Cerebellar cortex (tissue), 1 donor: ENCODE measurements at places on chromosomes 16 and 17.

DNA sequence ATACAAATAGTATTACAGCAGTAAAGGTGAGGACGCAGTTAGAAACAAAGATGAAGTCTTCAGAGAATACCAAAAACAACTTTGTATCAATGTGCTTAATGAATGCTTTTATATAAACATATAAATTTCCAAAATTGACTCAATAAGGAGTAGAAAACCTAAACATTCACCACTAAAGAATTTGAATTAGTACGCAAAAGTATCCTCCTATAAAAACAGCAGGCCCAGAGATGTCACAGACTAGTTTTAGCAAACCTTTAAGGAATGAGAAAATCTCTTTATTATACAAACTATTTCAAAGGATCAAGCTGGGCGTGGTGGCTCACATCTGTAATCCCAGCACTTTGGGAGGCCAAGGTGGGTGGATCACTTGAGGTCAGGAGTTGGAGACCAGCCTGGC is 86.2 kb downstream of the OR1D5 start:
- DNase-seq, result no peak

GRCh38 chr16:28208824-28209223 is 2.9 kb downstream of the XPO6 start:
- no peak for DNase-seq

DNA sequence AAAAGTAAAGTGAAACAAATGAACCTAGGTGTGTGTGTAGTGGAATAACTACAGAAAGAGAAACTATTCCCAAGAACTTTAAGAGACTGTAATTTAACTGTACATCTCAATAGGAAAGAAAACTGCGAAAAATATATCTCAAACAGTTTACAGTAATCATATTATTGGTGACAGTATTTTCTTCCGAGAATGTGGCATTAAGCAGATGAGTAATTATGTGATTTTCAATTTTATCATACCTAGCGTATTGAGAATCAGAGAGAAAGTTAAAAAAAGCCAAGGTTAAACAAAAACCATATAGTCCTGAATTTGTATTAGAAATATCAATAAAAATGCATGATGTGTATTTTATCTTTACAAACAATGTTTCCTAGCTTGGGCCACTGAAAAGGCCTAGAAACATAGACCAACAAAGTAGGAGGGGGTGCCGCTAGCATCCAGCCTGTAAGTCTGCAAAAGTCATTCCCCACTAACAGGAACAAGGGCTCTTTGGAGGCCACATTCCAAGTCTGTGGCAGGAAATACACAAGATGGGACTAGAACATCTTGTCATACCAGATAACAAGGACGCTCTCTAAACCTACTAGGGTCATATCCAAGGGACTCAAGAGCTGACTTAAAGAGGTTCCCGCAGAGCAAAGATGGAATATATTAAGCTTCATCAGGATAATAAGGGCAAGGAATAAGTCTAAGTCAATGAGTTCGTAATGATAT is 20.5 kb downstream of the RNF157 start:
- no peak for DNase-seq

- no peak for DNase-seq
Measured at GRCh38 chr16:19127674-19128131, 13.9 kb downstream of the ITPRIPL2 start.

- peak; percentile 64 for DNase-seq
Measured at GRCh38 chr17:8785547-8786413, 13.4 kb downstream of the MFSD6L start.

DNA sequence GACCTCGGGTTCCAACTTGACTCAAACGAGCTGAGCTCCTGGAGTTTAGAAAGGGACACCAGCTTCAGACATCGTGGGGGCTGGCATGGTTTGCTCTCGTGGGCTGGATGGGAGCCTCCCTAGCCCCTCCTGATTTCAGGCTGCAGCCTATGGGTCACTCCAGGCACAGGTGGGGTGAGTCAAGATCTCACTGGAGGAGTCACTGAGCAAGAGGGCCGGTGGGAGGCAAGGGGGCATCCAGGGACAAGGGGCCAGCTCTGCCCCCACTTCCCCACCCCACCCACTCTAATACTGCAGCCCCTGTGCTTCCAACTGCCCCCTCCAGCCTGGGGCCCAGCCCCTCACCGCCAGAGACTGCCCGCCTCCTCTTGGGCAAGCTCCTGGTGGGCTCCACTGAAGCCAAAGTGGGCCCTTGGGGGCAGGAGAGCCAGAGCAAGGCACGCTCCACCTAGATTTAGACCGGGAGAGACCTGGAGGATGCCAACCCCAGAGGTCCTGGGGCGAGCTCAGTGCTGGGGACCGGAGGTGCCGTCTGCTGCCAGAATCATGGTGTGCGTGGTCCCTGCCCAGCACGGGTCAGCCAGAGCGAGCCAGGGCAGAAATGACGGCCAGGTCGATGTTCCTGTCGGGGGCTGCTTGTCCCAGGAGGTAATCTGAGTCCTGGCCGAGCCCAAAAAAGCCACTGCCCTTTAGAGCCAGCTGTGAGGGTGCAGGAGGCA is 6.4 kb downstream of the SLC16A3 start:
- no peak for DNase-seq

GRCh38 chr17:518047-518735 is 165.6 kb upstream of the RPH3AL start:
- no peak for DNase-seq

- DNase-seq, result no peak
Measured at GRCh38 chr16:12544477-12545296, 259.0 kb downstream of the CPPED1 start.

GRCh38 chr16:74465281-74465680 is 44.0 kb upstream of the CLEC18B start:
- no peak for DNase-seq

DNA sequence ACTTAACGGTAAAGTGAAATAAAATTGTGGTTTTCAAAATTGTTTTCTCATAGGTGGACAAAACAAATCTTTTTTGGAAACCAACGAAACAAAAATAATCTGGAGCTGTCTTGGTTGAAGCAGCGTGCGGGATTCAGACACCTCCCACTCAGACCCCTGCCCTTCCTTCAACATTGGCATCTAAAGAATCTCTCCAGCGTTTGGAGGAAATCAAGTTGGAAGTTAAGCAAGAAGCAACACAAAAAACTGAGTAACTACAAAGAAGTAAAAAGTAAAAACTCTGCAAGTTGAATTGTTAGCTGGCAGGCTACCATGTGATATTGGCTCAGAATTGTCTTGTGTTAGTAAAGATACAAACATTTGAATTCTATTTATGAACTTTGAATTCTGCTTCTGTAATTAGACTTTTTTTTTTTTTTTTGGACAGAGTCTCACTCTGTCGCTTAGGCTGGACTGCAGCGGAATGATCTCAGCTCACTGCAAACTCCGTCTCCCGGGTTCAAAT is 361.0 kb upstream of the PMFBP1 start:
- DNase-seq, result no peak

DNA sequence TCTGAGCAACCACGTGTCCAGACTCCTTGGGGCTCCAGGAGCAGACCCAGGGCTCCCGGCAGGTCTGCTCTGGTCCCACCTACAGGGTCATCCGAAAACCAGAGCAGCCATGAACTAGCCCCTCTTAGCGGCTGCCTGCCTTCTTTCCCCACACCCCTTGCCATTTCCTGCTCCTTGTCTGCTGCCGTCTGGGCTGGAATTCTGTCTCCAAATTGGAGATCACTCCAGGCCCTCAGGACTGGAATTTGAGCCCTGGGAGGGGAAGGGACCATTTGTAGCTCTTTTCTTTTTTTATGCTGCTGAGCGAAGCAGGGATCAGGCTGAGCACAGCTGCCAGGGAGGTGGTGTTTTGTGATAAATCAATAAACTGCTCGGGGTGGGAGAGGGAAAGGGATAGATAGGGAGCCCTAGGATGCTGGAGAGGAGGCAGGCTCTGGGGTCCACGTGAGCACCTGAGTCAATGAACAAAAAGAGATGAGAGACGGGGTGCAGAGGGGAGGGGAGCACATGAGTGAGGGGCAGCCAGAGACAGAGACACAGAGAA is 257.5 kb downstream of the ENGASE start:
- no peak for DNase-seq

- DNase-seq, result no peak
Measured at GRCh38 chr16:50932348-50932935, 190.6 kb downstream of the CYLD start.

GRCh38 chr16:30983289-30983889 is 1.6 kb upstream of the HSD3B7 start:
- DNase-seq, result peak; percentile 42

DNA sequence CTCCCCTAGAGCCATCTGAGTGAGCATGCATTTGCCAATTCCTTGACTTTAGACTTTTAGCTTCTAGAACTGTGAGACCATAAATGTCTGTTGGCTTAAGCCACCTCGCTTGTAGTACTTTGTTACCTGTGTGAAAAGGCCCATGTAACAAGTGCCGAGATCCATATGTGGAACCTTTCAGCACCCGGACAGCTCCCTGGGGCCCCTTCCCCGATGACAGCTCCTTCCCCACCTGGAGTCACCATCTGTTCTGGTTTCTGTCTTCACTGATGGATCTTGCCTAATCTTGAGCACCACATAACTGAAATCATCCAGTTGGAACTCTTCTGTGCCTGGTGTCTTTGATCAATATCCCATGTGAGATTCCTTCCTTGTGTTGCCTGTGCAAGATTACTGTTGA is 78.9 kb upstream of the EEF2KMT start:
- no peak for DNase-seq

GRCh38 chr17:42333053-42333452 is 44.8 kb downstream of the STAT5A start:
- DNase-seq, result no peak

- no peak for DNase-seq
Measured at GRCh38 chr16:31083081-31083480, 5.7 kb downstream of the PRSS53 start.

DNA sequence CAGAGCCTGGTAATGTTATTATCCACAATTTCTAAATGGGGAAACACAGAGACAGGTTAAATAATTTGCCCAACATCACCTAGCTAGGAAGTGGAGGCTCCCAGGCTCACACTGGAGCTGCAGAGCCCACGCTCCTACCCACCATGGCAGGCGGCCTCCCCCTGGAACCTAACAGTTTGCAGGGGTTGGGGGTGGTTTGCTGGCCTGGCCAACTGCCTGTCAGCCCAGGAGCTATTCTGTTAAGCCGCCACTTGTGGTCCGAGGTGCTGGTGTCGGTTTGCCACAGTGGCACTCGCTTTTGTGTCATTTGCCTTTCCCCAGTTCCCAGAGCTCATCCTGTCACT is 3.6 kb downstream of the PRCD start:
- no peak for DNase-seq

DNA sequence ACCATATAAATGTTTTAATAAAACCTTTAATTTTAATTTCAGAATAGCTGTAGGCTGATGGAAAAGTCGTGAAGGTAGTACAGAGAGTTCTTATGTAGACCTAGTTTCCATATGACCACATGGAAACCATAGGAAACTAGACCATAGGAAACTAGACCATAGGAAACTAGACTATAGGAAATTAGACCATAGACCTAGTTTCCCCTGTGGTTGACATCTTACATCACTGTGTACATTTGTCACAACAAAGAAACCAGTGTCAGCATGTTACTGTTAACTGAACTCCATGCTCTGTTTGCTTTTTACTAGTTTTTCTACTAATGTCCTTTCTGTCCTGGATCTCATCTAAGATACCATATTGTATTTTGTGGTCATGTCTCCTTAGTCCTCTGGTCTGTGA is 14.6 kb downstream of the NUDT7 start:
- no peak for DNase-seq

GRCh38 chr16:19636436-19637267 is 81.1 kb downstream of the VPS35L start:
- DNase-seq, result no peak

DNA sequence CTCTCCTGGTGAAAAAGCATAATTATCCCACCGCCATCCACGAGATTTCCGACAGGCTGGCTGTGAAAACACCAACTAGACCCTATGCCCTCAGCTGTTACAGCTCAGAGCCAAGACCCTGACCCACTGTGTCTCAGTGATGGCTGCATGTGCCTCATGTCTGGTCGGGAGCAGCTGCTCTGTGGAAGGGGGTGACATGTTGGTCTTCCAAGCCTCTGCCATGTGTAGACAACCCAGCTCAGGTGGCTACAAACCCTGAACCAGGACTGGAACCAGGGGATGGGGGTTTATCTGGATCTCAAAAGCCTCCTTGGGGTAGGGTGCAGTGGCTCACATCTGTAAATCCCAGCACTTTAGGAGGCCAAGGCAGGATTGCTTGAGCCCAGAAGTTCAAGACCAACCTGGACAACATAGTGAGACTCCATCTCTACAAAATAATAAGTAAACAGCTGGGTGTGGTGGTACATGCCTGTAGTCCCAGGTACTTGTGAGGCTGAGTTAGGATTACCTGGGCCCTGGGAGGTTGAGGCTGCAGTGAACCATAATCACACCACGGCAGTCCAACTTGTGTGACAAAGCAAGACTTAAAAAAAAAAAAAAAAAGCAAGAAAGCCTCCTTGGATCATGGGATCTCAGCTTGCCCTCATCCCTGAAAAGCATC is 220.3 kb downstream of the CPPED1 start:
- DNase-seq, result no peak

GRCh38 chr16:54086791-54087190 is 199.8 kb downstream of the IRX3 start:
- no peak for DNase-seq

DNA sequence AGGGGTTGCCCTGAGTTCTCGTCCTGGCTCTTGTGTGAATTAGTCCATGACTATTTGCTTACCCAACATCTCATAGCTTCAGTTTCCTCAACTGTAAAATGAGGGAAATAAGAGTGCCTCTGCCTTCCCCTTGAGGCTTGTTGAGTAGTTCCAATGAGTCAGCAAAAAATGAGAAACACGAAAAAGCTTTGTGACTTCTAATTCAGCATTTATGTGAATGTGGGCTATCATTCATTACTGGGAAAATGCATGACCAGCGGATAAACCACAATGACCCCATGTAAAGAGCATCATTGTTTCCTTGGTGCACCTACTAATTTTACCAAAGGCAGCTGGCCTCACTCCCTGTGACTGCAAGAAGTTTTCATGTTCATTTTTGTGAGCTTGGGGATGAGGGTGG is 374.6 kb upstream of the HSBP1 start:
- no peak for DNase-seq

GRCh38 chr16:75861311-75862097 is 135.2 kb upstream of the CPHXL start:
- no peak for DNase-seq

DNA sequence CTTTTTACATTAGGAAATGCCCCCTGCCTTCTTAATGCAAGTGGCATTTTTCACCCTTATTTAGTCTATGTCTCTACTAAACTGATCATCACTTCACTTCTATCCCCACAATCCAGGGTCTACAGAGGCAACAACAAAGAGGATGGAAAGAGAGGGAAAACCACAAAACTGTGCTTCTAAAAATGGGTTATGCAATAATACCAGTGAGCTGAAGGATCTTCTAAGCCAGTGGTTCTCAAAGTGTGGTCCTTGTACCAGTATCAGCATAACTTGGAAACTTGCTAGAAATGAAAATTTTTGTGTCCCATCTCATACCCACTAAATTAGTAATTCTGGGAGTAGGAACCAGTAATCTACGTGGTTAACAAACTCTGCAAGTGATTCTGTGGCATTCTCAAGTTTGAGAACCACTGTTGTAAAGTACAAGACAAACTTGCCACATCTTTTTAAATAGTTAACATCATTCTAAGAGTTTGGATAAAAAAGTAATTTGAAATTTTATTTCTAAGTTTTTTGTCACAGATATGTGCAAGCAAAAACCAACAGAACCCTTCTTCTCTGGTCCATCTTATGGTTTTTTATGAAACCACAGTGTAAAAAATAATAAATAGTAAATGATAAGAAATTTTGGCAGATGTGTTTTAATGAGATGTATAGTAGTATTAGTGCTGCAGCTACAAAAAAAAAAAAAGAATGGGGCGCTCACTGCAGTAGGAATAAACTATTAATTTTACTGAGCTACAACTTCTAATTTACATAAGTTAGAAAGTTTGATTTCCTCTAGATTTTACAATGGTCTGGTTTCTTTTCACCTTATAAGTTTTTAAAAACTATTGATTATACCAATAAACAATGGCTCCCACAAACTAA is 16.2 kb downstream of the CDC27 start:
- DNase-seq, result no peak
